ENCODE measurements at places on chromosomes 3 and 15. TPM values are rescaled to one million over a fixed set of nuclear protein-coding genes. Genes with fewer than 3 reads are reported as not detected.

Gene SLC28A1
- not detected for total RNA-seq

DNA sequence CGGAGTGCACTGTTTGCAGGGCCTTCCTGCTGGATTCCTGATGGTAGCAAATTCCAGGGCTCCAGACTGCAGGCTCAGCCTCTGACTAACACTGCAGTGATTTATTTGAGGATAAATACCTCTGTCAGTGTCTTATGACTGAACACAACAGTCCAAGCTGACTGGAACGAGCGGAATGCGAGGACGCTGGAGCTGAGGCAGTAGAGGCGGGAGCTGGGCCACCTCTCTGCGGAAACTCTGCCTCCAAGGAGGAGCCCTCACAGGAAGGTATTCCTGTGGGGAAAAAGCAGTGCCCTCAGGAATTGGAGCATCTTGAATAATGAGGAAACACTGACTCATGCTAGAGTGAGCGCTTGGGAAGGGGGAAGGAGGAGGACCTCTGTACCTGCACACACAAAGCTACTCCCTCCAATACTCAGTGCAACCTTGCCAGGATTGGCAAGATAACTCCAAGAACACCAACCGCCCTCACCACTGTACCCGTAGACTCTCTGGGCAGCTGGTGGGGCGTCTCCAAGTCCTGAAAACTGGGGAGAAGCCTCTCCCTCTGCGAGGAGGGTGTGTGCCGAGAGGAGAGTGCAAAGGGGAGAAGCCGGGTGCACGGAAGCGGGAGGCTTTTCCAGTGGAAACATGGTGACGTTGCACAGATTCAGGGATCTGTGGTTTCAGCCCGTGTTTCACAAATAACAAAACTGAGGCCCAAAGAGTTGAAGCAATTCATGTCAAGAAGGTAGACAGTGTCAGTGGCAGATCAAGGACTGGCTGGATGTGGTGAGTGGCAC, 43.0 kb downstream of the VGLL4 start:
- DNase-seq = no peak

DNA sequence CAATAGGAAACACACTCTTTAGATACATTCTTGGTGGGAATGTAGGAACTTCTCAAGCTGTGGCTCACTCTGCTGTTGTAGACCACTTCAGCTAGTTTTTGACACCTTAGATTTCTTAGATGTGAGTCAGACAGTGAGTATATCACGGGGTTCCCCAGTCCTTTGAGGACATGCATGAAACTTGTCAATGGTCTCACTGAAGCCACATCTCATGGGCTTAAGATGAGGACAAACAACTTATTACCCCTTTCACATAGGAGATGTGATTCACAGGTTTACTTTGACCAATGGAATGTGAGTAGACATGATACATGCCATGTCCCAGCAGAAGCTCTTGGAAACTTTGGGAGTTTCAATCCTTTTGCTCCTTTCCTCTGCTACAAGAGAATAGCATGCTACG, 325.5 kb downstream of the CHST2 start:
- no peak for DNase-seq

DNA sequence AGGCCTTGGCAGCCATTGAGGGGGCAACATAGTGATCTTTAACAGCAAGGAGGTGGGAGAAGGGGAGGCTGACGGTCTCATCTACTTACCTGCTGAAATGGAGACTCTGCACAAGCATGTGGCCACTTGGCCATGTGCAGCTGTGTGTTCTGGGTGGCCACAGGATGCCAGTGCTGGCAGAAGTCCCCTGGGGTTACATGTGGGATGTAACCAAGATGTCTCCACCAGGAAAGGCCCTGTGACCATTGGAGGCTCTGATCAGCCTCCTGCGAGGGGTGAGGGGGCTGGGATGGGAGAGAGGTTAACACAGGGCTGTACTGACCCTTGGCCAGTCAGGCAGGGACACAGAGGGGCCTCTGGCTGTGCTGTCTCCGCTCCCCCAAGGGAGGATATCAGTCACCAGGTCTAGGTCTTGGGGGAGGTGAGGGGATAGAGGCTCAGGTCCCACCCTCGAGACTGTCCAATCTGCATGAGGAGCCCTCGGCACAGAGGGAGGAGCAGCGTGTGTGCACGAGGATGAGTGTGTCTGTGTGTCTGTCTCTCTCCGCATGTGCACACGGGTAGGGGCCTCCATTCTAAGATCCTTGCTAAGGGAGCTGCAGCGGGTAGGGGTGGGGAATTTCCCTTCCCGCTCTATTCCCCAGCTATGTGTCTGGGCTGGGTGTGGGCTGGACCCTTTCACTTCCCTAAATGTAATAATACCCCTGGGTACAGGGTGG, 19.5 kb downstream of the PRKCD start:
- peak; percentile 92 for DNase-seq

Gene MAPKAPK3
- total RNA-seq = 18.8 TPM

- DNase-seq = no peak
These were observed 125.5 kb upstream of the TRIM42 start for GRCh38 chr3:140552403-140552802.

Gene ANKRD63
- total RNA-seq = 0.25 TPM

DNA sequence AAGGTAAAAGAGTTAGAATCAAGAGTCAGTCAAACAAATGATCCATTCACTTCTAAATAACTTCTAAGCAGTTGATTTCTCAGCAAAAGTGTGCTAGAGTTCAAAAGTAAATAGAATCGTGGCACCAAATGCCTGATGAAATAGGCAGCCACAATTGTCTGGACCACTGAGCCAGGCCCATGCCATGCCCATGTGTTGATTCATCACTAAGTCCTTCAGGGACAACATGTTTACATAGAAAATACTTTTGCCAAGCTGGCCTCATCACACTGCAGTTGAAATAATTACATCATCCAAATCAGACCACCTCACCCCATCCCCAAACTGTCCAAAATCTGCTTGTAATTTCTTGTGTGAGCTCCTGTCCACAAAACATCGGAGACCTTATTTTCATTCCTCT, 216.3 kb downstream of the IGSF11 start:
- DNase-seq = no peak

DNA sequence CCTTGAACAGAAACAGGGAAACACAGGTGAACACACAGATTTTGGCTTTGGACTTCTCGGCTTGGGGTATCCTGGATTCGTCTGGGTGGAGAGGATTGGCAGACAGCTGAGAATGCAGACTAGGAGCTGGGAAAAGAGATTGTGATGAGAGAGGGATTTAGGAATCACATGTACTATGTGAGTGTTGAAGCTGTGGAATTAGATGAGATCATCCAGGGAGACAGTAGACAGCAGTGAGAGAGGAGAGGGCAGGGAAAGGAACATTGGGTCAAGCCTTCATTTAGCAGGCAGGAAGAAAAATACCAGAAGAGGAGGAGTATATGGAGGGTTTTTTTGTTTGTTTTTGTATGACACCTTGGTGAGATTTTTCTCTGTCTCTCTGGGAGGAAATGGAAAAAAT, 262.1 kb upstream of the TBL1XR1 start:
- DNase-seq = no peak

DNA sequence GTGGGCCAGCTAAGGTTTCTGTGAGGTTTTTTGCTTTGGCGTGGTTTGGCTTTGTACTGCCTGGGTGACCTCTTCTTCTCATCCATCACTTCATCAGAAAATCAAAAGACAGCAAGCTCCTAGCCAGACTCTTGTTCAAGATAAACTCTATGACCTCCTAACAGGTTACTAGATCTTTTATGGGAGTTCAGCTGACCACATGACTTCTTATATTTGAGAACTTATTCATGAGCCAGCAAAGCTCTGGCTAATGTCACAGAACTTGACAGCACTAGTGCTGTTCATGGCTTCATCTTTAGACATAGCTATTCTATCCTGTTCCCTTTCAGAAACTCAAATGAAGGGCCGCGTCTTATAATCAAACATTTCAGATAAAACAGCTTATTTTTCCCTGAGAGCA, 527.1 kb upstream of the GOLIM4 start:
- DNase-seq = no peak

Gene TMCO5A
- not detected for total RNA-seq

Gene CFAP20DC
- 0.83 TPM for total RNA-seq

Gene PLSCR2
- total RNA-seq = 0.61 TPM

DNA sequence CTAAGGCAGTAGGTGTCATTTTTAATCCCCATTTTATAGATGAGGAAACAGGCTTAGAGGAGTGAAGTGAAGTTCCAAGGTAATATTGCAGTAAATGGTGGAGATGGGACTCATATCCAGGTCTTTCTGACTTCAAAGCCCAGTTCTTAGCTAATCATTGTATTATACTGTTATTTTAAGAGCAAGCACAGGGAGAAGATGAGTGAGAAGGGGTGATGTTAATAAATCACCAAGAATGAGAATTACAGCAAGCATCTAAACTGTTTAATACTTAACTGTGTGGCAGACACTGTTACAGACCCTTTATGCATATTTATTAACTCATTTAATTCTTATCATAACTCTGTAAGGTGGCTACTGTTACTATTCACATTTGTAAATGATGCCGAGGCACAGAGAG, 61.2 kb downstream of the VPS8 start:
- DNase-seq = no peak

DNA sequence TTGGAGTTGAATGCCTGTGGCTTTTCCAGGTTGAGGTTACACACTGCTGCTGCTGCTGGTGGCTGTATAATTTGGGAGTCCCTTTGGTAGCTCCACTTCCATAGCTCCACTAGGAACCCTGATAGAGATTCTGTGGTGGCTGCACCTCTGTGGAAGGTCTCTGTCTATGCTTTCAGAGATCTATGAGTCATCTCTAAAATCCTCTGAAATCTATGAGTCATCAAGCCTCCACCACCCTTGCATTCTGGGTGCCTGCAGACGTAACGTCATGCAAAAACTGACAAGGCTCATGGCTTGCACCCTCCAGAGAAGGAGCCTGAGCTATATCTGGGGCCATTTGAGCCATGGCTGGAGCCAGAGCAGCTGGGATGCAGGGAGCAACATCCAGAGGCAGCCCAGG, 1037.0 kb upstream of the CFAP20DC start:
- no peak for DNase-seq

DNA sequence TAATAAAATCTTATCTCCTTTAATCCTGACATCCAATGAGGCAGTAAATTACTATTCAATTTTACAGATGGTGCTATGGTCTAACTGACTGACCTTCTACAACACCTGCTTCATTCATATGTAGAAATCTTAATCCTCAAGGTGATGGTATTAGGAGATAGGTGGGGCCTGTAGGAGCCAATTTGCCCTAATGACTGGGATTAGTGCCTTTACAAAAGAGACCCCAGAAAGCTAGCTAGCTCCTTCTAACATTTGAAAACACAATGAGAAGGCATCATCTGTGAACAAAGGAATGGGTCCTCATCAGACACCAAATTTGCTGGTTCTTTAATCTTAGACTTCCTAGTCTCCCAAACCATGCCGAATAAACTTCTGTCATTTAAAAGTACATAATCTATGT, 137.4 kb upstream of the UBP1 start:
- DNase-seq = no peak

GRCh38 chr15:32042269-32042972, 12.1 kb downstream of the CHRNA7 start:
- DNase-seq = no peak

DNA sequence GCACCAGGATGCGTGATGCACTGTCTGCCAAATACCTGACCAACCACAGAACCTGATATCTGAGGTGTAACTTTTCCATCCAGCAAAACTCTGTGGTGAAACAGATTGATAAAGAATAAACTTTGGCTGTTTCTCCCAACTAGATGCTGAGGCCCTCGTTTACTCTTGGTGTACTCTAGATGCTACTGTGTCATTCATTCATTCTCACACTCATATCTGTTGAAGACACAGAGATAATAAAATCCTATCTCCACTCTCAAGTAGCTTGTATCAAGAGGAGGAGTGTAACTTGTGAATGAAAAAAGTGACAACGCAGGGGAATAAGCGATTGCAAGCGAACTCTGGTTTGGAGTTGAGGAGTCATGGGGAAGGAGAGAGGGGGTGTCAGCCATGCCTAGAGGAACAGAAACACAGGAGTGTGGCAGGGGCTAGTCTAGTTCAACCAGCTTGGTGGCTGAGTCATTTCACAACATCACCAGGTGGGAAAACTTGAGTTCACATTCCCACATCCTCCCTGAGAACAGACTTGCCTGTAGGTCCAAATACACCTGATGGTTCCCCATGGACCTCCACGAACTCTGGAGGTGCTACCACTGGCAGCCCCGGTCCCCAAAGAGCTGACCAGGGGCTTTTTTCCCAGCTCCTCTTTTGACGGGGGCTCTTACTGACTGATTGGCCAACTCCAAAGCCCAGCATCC, 73.3 kb upstream of the SNRK start:
- DNase-seq = no peak

Gene TXNRD3
- total RNA-seq = 0.41 TPM

DNA sequence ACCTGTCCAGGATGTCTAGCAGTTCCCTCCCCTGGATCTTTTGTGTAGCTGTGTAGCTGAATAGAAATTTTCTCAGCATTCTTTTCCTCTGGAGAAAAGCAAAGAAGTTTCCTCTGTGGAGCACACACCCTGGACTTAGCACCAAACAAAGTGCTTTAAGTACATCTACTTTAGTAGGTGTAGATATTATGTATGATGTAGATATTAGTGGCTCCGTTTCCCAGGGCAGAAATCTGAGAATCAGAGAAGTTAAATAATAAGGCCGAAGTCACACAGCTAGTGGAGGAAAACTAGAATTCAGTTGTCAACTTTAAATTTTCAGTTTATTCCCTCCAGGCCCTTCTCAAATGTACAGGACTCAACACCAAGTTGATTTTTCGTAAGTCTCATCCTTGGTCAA, 401.7 kb upstream of the NR2F2 start:
- no peak for DNase-seq

- DNase-seq = no peak
These were observed 568.9 kb upstream of the NR2F2 start for GRCh38 chr15:95761501-95762165.

DNA sequence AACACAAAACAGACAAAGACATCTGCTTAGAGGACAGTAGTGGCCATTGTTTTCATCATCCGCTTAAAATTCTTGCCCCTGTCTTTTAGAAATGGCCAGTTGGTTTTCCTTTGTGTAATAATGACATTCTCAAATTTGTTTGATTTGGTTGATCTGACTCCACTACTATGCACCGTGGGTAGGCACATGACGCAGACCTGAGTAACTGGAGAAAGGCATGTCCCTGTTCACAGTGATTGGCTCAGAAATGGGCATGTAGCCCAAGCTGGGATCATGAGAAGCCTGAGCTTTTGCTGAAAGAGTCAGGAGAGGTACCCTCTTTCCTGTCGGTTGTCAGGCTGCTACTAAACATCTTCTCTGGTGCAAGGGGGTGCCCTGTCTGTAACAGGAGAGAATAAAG, 36.6 kb upstream of the MAGI1 start:
- DNase-seq = no peak

Gene CYP1A1
- not detected for total RNA-seq

DNA sequence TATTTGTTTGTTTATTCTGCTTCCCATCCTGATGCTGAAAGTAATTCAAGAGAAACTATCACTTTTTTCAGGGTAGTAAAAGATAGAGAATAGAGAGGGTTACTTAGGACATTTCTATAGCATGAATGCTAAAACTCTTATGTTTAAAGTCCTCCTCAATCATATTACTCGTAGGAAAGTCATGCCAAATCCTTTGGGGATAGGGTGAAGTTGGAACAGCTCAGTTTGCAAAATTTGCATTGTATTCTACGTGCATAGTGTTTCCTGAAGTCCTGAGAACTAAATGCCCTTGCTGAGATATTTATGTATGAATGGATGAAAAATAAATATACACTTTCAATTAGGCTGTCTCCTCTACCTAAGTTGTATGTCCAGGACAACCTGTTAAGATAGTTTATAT, 14.6 kb downstream of the PLSCR5 start:
- DNase-seq = no peak

Gene FAH
- total RNA-seq = 3.2 TPM

All from B cell (primary cell).